ENCODE measurements at places on chromosomes 12 and 14. TPM values are rescaled to one million over a fixed set of nuclear protein-coding genes. Genes with fewer than 3 reads are reported as not detected.
A peak's percentile ranks its signal among the peaks of the same experiment; 100 is the strongest.

Gene RND1
- total RNA-seq, result 0.36 TPM

Gene PZP
- not detected for total RNA-seq

DNA sequence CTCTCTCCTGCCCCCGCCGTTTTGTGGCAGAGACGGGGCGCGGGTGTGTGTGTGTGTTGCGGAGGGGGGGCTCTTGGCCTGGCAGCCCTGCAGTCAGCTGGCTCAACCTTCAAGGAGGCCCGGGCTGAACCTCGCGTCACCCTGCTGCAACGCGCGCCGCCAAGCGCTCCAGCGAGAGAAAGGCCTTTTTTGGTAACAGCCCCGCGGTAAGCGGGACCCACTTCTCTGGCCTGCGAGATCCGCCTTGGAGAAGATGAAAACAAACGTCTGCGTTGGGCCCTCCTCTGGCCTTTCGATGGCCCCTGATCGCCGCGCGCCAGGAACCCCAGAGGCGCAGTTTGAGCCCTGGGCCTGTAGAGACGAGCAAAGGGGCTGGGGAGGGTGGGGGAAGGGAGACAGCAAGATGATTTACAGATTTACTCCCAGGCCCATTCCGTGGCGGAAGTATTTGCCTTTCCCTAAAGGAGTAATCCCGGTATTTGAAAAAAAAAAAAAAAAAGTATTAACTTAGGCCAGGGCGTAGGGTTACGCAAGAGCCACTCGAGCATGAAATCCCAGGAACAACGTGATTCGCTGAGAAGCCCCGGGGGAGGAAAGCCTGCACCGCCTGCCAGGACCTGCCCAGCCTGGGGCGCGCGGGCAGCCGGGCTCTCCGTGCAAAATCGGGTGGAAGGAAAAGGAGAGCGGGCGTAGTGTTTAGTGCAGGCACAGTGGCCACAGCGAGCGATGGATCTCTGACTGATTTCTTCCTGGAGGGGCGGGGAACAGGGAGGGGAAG lies 4.5 kb upstream of the IRF2BPL start:
- H3K4me1 ChIP-seq, result peaks cover 69% of the 10 kb centered on the region
- H3K27ac ChIP-seq, result peak overlapping the region; percentile 100
- H3K36me3 ChIP-seq, result no peaks in the 10 kb centered on the region
- H3K4me3 ChIP-seq, result peak overlapping the region; percentile 49
- peak; percentile 99 for DNase-seq

Gene CATSPERB
- total RNA-seq, result 0.14 TPM

GRCh38 chr14:104563191-104563741 lies 16.3 kb upstream of the C14orf180 start:
- DNase-seq, result no peak
- H3K4me3 ChIP-seq, result no peak overlapping the region
- peaks cover 29% of the 10 kb centered on the region for H3K27me3 ChIP-seq
- no peaks in the 10 kb centered on the region for H3K36me3 ChIP-seq
- H3K4me1 ChIP-seq, result no peaks in the 10 kb centered on the region

DNA sequence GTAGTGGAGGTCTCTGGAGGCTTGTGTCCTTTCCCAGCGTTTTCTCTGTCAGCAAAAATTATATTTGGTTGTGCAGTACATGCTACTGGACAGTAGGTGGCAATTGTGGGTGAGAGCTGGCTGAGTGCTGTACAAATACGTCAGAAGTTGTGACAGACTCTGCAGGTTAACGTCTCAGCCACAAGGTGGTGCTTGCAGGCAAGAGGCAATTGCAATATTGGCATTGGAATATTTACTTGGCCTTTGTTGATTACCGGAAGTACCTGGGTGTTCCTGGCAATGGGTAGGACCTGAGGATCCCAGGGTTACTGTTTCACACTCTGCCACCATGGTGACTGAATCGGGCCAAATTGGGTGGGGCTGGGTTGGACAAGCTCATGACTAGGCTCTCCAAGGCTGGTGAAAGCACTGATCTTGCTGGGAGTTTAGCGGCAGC lies 333.9 kb upstream of the LMO3 start:
- H3K27ac ChIP-seq, result no peak overlapping the region
- no peaks in the 10 kb centered on the region for H3K27me3 ChIP-seq
- H3K36me3 ChIP-seq, result no peaks in the 10 kb centered on the region
- no peak overlapping the region for H3K4me3 ChIP-seq

DNA sequence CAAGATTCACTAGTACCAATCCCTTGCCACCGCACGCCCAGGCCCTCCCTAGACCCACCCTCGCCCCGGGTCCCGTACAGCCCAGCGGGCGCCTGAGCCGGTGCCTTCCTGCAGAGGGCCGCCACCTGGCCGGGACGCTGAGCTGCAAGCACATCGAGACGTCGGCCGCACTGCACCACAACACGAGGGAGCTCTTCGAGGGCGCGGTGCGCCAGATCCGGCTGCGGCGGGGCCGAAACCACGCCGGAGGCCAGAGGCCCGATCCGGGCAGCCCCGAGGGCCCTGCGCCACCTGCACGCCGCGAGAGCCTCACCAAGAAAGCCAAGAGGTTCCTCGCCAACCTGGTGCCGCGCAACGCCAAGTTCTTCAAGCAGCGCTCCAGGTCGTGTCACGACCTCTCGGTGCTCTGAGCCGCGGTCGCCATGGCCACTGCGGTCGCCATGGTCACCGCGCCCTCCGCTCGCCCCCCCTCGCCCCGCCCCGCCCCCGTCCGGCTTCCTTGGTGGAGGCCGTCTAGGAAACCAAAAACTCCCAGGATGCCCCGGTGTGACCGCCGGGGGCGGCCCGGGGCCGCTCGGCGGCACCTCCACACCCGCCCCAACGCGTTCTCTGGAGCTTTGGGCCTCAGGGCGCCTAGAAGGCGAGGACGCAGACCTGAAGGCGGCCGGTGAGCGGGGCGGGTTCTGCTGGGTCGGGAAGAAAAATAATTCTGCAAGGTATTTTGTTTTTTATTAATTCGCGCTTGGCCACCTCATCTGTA lies 3.7 kb downstream of the REM2 start:
- peaks cover 40% of the 10 kb centered on the region for H3K4me1 ChIP-seq
- H3K4me3 ChIP-seq, result peak overlapping the region; percentile 44
- peak; percentile 83 for DNase-seq

Gene GPR68
- total RNA-seq, result 0.66 TPM

Gene ESRRB
- not detected for total RNA-seq

- DNase-seq, result no peak
- H3K27ac ChIP-seq, result no peak overlapping the region
- H3K36me3 ChIP-seq, result no peaks in the 10 kb centered on the region
- H3K27me3 ChIP-seq, result peaks cover 7% of the 10 kb centered on the region
- H3K4me1 ChIP-seq, result no peaks in the 10 kb centered on the region
Observed at GRCh38 chr14:94864387-94865195, 94.7 kb upstream of the GSC start.
